ENCODE measurements at places on chromosomes 1 and 21.

DNA sequence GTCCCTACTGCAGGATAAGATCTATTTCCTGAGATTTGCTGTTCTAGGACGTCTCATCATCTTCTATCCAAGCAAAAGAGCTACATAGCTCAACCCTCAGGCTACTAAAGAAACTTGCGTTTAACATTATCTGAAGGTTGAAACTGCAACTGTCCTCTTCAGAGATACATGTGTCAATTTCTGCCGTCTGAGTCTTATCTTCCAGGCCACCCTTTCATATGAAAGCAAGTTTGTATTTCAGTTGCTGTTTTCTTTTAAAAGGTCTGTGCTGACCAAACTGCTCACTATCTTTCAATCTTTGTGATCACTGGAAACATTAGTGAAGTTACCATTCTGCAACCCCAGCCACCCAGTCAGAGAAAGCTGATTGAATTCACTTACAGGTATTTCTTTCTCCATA is 108.6 kb upstream of the RAB3GAP2 start:
- DNase-seq = no peak

GRCh38 chr1:153651771-153652170 is 6.7 kb upstream of the SNAPIN start:
- no peak for DNase-seq

DNA sequence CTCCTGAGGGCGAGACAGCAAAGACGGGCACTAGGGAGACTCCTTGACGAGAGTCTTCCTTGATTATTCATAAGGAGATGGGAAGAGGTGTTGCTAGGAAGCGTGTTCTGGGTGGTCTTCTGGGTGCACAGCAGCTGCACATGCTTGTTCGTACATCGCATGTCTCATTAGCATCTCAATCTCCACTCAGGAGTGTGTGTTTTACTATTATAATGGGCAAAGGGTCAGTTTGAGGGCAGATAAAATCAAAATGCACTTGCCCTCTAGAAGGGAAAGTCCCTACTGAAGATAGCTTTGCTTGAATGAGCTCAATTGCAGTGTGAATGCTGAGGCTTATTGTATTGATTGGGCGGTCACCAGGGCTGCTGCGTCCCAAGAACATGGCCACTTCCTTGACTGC is 50.2 kb upstream of the SCCPDH start:
- no peak for DNase-seq

- DNase-seq = no peak
Observed at GRCh38 chr1:235649368-235650163, at the start of gene GNG4. Gene GNG4 (minus strand): TSS chr1:235649784. CDS start chr1:235583838, 65,946 bp downstream.

Data from activated T-helper 1 cell treated with Interleukin-2 at 50 U/mL for 16 hours (primary cell).